ENCODE measurements at places on chromosomes 1 and 21. TPM values are rescaled to one million over a fixed set of nuclear protein-coding genes. Genes with fewer than 3 reads are reported as not detected.

PTPN7 gene
- total RNA-seq, result not detected

CDKN2C gene
- total RNA-seq, result 0.65 TPM

DNA sequence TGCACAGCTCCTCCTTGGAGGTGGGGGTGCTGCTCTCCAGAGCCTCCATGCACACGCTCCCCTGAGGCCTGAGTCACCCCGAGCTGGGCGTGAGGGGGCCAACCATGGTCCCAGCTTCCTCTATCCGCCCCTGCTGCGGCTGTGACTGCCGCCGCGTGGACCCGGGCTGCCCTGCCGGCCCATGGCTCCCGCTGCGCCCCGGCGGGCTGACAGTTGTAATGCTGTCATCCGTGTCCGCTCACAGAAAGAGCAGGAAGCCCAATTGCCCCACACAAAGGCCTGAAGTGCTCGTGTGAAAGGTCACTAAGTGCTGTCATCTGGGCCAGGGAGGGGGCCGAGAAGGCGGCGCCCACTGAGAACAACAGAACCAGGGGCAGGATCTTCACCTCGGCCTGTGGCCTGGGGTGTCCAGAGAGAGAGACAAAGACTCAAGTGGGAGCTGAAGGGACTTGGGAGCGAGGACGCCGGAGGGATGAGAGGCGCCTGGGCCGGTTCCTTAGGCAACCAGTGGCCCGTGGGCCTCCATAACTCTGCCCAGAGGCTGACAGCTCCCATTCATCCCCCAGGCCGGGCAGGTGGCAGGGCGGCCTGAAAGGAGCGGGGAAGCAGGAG, 31.5 kb downstream of the OLIG1 start:
- peak; percentile 49 for DNase-seq
- H3K4me3 ChIP-seq, result no peak overlapping the region
- H3K27me3 ChIP-seq, result peaks cover 28% of the 10 kb centered on the region
- H3K36me3 ChIP-seq, result no peaks in the 10 kb centered on the region
- peaks cover 11% of the 10 kb centered on the region for H3K4me1 ChIP-seq

- no peak overlapping the region for H3K27ac ChIP-seq
- peaks cover 6% of the 10 kb centered on the region for H3K4me1 ChIP-seq
- H3K27me3 ChIP-seq, result no peaks in the 10 kb centered on the region
Observed at GRCh38 chr1:230090194-230090711, 23.2 kb downstream of the GALNT2 start.

- H3K4me1 ChIP-seq, result peaks cover 12% of the 10 kb centered on the region
Observed at GRCh38 chr1:933603-933940, 9.8 kb downstream of the SAMD11 start.

DNA sequence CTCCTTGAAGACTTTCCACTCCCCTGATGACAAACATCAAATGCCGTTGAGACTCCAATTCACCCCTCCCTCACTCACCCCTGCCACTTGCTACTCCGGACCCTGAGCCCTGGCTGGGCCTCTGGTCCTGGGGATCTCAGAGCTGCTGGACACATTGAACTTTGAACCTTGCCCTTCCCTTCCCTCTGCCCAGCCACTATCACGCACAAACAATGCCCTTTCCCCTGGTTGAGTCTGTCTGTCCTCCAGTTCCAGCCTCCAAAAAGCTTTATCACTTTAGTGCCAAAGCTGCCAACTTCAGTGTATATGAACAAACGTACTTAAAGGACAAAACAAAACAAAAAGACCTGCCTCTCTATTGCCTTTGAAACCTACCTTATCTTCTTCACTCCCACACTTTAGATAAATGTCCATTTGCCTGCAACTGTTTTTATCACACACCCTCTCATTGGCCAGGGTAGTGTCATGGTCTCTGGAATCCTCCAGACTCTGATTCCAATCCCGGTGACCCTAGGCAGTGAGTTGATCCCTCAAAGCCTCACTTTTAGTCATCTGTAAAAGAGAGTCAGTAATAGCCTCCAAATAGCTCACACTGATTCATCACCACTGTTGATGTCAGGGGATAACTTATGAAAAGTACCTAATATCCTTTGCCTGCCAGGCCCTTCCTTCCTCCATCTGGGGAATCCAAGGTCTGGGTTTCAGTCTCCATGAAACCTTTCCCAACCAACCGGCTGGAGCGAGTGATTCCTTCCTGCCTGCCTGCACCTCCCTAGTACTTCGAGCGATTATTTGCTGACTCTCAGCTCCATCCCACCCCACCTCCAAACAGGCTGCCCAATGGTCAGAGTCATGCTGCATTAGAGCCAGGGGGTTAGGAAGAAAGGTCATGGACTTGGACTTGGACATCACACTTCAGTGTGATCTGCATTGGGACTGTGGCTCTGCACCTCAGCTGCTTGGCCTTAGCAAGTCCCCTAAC, 15.9 kb upstream of the SPOCD1 start:
- no peaks in the 10 kb centered on the region for H3K27me3 ChIP-seq
- no peak overlapping the region for H3K4me3 ChIP-seq
- no peaks in the 10 kb centered on the region for H3K4me1 ChIP-seq
- H3K36me3 ChIP-seq, result no peaks in the 10 kb centered on the region

DNA sequence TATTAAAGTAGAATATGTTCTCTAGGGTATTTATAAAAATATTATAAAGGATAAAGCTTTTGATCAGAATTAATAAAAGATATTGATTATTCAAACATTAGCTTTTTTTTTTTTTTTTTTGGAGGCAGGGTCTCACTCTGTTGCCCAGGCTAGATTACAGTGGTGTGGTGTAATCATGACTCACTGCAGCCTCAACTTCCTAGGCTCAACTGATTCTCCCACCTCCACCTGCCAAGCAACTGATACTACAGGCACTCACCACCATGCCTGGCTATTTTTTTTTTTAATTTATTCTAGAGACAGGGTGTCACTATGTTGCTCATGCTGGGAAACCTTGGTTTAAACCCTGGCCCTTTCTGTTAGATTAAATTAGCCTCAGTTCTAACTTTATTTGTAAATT, 188.3 kb downstream of the CLEC20A start:
- DNase-seq, result no peak
- H3K4me1 ChIP-seq, result peaks cover 7% of the 10 kb centered on the region
- H3K27me3 ChIP-seq, result no peaks in the 10 kb centered on the region
- no peaks in the 10 kb centered on the region for H3K36me3 ChIP-seq
- H3K4me3 ChIP-seq, result no peak overlapping the region

GRCh38 chr1:78619803-78620579, at the start of gene IFI44L:
IFI44L (plus strand) TSS chr1:78620448; CDS start chr1:78627916, 7,468 bp downstream.
- no peak within 1 kb of the TSS for H3K4me3 ChIP-seq
- no peaks in the 10 kb centered on the region for H3K4me1 ChIP-seq
- no peaks in the 10 kb centered on the region for H3K36me3 ChIP-seq

GRCh38 chr1:11054666-11055065, 5.2 kb downstream of the SRM start:
- H3K4me3 ChIP-seq, result no peak overlapping the region
- H3K4me1 ChIP-seq, result peaks cover 23% of the 10 kb centered on the region
- H3K27me3 ChIP-seq, result no peaks in the 10 kb centered on the region
- DNase-seq, result no peak
- no peaks in the 10 kb centered on the region for H3K36me3 ChIP-seq
